Peyer's patch (tissue), 4 donors: ENCODE measurements at places on chromosomes 2 and 18. TPM values are rescaled to one million over a fixed set of nuclear protein-coding genes. Genes with fewer than 3 reads are reported as not detected.

- no peak for DNase-seq
Observed at GRCh38 chr2:29130295-29130694, 15.1 kb downstream of the CLIP4 start.

DNA sequence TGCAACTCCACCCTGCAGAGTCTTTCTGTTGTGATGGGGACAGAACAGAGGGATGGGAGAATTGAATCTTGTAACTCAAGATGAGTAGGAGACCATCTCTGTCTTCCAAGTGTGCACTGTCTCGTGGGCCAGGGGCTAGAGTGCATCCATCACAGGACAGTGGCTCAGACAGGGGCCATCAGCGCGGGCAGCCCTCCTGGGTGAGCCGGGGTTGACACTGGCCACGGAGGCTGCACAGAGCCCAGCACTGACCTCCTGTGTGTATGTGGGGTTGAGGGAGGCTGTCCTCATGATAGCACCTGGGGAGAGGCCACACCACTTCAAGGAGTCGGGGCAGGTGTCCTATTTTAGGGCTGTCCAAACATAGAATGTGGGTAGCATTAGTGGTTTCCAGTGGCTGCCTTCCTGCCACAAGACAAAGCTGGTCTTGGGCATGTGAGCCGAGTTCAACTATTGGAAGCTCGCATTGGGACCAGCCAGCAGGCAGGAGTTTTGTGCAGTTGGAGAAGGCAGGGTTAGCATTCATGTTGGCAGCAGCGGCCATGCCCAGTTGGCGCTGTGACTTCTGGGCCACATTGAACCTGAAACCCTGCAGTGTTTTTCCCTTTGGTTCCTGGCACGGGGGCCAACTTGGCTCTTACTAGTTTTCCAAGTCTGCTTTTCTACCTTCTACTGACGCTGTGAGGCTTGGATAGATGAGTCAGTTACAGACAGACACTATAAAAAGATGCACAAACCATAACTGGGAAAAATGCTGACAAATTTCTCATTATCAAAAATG lies 45.3 kb downstream of the ACOXL start:
- DNase-seq: no peak

DNA sequence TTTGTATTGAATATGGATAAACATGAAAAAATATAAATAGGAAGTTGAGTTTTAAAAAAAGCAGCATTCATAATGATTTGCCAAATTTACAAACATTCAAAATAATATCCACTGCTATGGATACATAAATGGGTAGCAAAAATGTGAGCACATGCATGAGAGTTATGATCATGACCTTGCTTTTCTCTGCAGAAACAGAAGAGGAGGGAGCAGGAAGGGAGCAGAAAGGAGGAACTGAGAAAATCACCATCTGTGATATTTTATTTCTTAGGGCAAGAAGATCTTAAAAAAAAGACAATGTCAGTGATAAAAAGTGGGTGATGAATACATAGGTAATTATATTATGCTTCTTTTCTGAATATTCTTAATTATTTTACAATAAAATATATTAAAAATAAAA lies 17.7 kb upstream of the CCDC93 start:
- no peak for DNase-seq

GRCh38 chr18:46497129-46497528 lies 159.9 kb downstream of the LOXHD1 start:
- DNase-seq: no peak

RPRM gene
- 0.54 TPM for total RNA-seq

CNTNAP5 gene
- not detected for total RNA-seq

DSG4 gene
- total RNA-seq: not detected

DNA sequence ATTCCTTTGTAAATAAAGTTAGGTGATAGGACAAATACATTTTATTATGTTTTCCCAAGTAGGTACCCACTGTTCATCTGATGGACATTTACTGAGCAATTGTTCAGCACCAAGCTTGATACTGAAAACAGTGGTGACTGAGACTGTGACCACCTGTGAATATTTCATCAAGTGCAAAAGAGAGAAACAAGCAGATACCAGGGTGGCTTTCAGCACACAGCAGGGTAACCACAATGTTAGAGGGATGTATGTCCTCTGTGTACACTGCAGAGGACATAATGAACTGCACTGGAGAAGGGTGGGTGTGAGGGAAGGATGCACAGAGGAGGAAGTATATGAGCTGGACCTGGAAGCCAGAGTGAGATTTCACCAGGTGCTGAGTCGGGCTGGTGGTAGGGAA lies 411.8 kb downstream of the RAD51AP2 start:
- no peak for DNase-seq
